ENCODE measurements at places on chromosomes 4 and X.

- no peak for DNase-seq
Measured at GRCh38 chr4:184705692-184706091, 28.2 kb downstream of the CENPU start.

GRCh38 chr4:71194454-71194853 is 144.4 kb upstream of the SLC4A4 start:
- DNase-seq: no peak

- no peak for DNase-seq
Measured at GRCh38 chr4:148692242-148692641, 250.0 kb upstream of the NR3C2 start.

DNA sequence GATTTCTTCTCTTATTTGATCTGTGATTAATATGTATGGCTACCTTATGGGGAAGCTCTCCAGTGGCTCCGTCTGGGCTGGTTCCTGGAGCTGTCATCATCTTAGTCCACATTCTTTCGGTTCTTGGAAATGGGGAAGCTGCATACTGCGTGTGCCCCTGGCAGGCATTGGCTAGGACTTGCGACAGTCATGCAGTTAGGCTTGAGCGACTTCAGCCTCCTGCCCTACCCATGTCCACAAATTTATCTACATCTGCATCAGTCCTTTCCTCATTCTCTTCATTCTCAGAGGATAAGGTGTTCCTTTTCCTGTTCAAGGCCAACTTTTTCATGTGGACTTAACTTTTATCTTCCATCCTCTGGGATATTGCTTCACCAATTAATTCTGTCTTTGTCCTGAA is 214.2 kb downstream of the RELL1 start:
- no peak for DNase-seq

DNA sequence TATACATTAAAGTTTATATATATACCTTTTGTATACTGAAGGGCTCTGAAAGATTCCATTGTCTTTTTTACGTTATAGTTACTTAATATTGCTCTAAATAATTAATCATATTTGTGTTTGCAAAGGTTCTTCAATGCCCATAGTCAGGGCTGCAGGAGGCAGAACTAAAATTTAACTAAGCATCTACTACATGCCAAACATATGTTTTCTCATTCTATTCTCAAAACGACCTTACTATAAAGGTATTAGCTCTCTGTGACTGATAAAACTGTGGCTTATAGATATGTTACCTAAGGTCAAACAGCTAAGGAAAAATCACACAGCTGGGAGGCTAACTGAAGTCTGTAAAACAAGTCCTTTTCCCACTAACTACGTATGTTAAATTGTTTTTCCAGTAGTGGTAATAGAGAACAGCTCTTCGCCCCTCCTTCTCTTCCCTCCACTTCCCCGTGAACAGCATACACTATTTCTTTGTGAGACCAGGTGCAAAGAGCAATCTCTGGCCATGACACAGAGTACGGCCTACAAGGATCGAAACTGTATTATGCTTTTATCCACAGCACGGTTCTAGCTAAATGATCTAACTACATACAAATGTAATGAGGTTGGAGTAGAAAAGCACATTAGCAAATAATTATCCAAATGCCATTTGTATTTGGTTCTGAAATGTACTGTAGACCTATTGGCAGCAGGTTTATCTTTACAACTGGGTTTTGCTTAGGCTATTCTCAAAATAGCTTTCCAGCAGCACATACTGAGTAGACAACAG is 1.7 kb downstream of the CNOT6L start:
- no peak for DNase-seq

DNA sequence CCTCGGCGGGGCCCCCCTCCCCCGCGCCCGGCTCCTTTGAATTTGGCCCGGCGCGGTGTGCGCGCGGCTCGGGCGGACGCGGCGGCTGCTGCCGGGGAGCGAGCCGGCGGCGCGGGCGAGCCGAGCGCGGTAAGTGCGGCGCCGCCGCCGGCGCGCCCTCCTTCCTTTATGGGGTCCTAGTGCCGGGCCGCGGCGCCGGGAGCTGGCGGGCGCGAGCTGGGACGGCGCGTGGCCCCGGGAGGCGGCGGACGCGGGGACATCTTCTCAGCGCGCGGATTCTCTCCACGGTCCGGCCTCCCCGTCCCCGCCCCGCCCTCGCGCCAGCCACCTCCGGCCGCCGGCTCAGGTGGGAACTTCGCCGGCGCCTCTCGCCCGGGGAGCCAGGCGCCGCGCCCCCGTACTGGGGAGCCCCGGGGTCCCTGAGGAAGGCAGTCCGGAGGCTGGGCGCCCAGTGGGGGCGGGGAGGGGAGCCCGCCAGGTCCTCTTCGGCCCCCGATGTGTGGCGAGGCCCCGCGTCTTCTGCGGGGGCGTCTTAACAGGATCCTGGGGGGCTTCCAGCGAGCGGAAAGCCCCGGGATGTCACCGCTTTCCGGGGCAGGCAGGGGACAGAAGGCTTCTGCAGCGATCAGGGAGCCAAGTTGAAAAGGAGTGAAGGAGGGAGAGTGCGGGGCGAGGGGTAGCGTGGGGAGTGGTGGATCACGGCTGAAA is 98.4 kb upstream of the TENM3 start:
- no peak for DNase-seq

GRCh38 chr4:89123451-89123851 is 12.1 kb downstream of the TIGD2 start:
- no peak for DNase-seq

All from Panc1 (cell line).